ENCODE measurements at places on chromosomes 2 and 18.
A peak's percentile ranks its signal among the peaks of the same experiment; 100 is the strongest.

DNA sequence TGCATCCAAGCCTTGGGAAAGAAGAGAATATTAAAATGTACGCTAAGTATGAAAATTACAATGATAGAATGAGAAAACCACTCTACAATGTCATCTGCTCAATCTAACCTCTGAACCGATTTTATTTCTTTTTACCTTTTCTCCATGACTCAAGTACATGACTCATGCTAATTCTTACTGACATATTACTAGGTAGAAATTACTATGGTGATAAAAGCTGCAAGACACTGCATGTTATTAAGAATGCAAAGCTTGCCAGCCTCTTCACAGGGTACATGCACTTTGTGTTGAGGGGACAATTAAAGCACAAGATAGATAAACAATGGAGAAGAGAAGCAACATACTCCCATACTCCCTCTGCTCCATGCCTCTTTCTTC, 20.7 kb downstream of the SFT2D3 start:
- no peak for DNase-seq

- no peak for DNase-seq
These were observed 59.4 kb downstream of the RHOB start for GRCh38 chr2:20506201-20506685.

- DNase-seq, result no peak
These were observed 129.5 kb downstream of the PAX3 start for GRCh38 chr2:222169346-222169745.

DNA sequence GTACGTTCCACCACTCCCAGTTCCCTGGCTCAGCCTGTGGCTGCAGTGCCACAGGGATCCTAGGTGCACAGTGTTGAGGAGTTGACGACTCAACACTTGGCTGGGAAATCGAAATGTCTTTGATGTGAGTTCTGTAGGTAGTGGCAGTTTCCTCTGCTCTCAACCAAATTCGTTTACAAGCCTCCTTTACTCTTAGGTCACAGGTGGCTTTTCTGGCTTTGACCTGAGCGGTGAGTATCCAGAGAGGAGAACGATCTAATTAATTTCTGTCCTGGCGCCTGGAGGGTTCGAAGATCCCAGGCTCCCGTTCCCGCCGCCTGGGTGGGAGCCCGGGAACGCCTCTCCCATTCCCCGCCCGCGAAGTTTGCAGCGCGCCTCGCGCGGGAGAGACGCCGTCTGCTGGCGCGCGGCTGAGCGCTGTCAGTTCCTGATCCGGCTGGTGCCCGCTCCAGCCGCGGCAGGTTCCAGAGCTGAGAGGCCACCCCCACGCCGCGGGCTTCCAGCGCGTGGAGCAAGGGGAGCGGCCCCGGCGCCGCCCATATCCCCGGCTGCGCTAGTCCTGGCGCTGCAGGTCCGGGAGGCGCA, at the start of gene LAMA3:
LAMA3 (plus strand) TSS at position 423 of the 585 bp plus-strand sequence. CDS start 231 bp downstream, outside the sequence.
- DNase-seq, result peak; percentile 10

DNA sequence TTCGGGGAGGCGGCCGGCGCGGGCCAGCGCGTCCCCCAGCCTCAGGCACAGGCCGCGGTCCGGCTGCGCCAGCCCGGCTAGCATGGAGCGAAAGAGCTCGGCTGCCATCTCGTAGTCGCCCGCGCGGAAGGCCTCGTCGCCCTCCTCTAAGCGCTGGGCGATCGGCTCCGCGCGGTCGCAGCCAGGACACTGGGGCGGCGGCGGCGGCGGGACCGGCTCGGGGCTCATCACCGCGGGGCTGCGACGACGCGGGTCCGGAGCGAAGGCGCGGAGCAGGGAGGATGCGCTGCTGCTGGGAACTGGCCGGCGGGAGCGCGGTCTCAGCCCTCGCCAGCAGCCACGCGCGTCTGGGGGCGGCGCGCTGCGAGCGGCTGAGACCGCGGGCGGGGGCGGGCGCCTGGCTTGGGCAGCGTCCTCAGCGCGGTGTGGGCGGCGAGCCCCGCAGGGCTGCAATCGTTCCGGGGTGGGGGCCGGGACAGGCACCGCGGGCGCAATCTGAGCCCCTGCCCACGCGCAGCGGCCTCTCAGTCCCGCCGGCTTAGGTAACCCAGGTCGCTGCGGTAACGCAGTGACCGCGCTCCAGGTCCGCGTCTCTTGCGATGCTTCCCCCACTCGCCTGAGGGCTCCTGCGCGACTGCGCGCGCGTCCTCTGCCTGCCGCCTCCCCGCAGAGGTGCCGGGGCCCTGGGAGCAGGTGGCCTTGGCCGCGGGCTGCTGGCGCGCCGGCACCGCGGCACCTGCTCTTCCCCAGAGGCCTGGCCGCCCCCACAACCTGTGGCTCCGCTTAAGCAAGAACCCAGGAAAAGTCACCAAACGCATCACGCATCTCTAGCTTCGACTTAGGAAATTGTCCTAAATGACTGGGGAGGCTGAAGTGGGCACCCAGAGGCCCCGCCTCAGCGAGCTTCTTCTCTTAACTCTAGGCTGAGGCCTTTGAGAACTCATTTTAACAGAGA, at the start of gene LONRF2:
LONRF2 (minus strand) TSS at position 636 of the 955 bp plus-strand sequence; CDS start at position 228, 408 bp downstream.
- DNase-seq, result no peak

DNA sequence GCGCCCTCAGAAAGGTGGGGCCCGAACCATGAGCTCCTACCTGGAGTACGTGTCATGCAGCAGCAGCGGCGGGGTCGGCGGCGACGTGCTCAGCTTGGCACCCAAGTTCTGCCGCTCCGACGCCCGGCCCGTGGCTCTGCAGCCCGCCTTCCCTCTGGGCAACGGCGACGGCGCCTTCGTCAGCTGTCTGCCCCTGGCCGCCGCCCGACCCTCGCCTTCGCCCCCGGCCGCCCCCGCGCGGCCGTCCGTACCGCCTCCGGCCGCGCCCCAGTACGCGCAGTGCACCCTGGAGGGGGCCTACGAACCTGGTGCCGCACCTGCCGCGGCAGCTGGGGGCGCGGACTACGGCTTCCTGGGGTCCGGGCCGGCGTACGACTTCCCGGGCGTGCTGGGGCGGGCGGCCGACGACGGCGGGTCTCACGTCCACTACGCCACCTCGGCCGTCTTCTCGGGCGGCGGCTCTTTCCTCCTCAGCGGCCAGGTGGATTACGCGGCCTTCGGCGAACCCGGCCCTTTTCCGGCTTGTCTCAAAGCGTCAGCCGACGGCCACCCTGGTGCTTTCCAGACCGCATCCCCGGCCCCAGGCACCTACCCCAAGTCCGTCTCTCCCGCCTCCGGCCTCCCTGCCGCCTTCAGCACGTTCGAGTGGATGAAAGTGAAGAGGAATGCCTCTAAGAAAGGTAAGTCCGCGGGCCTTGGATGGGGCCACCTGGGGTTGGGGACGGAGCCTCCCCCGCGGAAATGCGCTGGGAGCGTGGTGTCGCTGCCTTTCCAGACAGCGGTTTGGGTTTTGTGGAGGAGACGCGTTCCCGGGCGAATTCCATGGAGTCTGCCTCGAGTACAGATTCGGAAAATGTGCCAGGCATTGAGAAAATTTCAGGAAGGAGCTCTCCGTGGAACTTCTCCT, 559 bp downstream of the HOXD1 start:
- DNase-seq, result no peak

DNA sequence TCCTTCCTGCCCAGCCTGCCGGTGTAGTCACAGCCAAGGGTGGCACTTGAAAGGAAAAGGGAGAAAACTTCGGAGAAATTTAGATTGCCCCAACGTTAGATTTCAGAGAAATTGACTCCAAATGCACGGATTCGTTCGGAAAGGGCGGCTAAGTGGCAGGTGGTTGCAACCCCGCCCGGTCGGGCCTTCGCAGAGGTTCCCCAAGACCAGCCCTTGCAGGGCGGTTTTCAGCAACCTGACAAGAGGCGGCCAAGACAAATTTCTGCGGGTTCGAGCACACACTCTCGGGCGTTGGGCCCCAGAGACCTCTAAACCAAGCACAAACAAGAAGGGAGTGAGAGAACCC, 4.8 kb downstream of the ONECUT2 start:
- DNase-seq, result no peak

DNA sequence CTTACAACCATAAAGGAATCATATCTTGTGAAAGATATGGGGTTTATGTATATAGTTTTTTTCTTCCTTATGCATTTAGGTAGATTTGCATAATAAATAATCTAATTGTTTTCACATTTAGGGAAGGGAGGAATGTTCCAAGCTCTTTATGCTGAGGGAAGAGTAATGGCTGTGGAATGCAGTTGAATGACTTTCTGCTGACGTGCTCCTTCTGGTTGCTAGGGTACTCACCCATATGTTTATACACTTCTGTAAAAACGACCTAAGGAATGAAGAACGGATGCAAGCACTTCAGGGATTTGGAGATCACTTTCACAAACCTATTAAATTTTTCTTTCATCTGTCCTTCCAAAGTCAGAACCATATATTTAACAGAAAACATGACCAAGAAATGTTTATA, 29.2 kb upstream of the PPP4R1 start:
- no peak for DNase-seq

DNA sequence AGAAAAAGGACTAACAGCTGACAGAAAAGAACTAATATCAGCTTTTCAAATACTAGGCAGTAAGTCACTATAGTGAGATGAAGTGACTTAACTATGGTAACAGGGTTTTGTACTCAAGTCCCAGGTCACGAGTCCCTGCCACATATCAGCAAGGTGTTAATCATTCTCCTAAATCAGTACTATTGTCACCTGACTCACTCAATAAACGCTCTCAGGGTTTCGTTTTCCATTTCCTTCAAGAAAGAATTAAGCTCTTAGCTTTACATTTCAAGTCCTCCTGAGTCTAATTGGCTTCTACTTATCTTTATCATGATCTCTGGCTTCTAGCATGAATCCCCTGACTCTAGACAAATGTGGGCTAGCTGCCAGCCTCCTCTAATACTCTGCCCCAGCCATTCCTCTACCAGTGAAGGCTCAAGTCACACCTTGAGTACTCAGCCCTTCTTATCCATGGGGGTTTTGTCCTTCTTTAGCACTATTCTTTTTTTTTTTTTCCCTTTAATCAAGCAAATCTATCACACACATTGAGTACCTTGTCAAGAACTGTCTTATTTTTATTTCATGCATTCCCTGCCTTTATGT, 20.0 kb downstream of the BUB1 start:
- DNase-seq, result no peak

DNA sequence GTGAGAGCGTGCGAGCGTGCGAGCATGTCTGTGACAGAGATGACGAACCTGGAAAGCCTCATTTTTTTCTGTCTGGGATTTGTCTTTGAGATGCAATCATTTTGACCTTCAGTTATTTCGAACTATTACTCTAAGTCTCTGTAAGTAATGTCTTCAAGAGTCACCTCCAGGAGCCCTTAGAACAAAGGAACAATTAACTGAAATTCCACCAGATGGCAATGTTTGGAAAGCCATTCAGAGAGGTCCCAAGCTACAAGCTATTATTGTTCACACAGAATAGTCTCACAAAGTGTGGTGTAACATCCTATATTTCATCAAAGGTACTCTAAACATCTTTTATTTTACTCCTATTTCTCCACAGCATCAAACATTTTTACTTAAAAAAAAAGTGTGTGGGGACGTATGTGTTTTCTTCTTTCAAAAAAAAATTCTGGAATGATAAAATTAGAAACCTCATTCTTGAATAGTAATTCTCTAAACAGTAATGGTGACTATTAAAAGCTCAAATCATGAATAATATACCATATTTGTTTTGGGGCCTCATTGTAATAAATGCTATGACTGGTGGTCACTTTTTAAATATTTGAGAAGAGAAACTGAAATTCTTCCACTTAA, 35.1 kb upstream of the MAPRE2 start:
- DNase-seq, result no peak

- DNase-seq, result no peak
These were observed 118.3 kb upstream of the ANKRD30BL start for GRCh38 chr2:132279930-132280615.

DNA sequence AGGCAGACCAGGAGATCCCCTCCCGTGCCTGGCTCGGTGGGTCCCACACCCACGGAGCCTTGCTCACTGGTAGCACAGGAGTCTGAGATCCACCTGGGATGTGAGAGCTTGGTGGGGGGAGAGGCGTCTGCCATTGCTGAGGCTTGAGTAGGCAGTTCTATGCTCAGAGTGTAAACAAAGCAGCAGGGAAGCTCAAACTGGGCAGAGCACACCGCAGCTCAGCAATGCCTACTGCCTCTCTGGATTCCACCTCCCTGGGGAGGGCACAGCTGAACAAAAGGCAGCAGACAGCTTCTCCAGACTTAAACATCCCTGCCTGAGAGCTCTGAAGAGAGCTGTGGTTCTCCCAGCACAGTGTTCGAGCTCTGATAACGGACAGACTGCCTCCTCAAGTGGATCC, 85.1 kb downstream of the UGP2 start:
- DNase-seq, result no peak

DNA sequence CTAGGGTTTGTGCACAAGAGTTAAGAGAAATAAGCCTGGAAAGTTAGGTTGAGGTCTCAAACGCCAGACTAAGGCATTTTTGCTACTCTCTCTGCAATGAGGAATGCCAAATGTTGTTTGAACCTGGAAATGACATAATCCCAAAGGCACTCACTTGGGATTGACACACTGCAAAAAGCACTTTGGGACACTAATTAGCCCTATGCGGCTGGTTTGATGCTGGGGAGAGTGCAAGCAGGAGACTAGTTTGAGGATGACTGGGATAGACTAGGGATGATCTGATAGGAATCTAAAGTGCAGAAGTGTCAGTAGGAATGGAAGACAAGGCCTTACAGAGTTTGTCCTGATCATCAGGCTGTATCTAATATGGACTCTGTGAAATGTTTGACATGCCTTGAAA, 469.0 kb downstream of the SLC4A3 start:
- DNase-seq, result no peak

GRCh38 chr2:233075141-233075965, 15.2 kb downstream of the INPP5D start:
- DNase-seq, result no peak

DNA sequence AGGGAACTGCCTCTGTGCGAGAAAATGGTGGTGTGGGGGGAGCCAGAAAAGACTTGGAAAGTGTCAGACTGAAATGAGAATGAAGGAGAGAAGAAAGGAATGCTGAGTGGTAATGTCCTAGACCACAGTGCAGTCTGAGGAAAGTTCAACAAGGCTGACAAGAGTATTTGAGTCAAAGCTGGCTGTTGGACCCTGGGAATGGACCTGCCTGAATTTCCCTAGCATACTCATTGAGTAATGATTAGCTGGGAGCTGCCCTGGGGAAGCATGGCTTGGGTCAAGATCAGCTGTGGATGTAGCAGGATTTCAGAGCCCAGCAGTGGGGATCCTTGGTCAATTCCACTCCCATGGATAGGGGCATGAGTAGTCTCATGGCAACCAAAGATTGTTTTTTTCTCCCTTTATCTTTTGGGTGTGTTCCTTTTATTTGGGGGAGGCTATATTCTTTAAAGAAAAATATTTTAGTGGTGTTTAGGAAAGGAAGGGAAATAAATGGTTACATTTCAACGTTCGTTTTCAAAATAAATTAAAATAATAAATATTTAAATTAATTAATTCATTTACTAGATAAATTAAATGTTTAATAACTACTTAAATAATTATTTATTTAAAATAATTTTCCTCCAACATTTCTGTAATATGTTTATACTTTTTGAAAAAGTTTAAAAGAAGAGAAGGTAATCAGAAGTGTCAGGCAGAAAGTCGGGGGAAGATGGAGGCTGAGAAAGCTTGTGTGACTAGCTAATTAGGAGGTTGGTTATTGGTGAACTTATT, 15.9 kb upstream of the LHCGR start:
- DNase-seq, result no peak

- no peak for DNase-seq
These were observed 30.0 kb downstream of the IL1R2 start for GRCh38 chr2:102021779-102022178.

Measured in activated CD4-positive, alpha-beta T cell treated with anti-CD3 and anti-CD28 coated beads for 4 hours (primary cell).